ENCODE measurements at places on chromosomes 5 and 9.
A peak's percentile ranks its signal among the peaks of the same experiment; 100 is the strongest.

DNA sequence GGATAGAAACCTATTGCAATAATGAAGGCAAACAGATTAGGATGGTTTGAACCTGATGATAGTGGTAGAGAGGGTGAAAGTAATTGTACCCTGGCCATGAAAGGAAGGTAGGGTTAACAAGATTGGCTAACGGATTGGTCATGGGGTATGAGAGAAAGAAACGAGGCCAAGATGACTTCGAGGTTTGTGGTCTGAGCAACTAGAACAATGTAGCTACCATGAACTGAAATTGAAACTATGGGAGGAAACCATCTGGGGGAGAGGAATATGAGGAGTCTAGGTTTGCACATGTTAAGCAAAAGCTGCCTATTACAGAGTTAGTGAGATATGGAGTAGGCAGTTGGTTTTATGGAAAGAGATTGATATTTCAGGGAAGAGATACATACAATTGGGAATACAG, 406.0 kb downstream of the PRELID2 start:
- DNase-seq, result no peak

DNA sequence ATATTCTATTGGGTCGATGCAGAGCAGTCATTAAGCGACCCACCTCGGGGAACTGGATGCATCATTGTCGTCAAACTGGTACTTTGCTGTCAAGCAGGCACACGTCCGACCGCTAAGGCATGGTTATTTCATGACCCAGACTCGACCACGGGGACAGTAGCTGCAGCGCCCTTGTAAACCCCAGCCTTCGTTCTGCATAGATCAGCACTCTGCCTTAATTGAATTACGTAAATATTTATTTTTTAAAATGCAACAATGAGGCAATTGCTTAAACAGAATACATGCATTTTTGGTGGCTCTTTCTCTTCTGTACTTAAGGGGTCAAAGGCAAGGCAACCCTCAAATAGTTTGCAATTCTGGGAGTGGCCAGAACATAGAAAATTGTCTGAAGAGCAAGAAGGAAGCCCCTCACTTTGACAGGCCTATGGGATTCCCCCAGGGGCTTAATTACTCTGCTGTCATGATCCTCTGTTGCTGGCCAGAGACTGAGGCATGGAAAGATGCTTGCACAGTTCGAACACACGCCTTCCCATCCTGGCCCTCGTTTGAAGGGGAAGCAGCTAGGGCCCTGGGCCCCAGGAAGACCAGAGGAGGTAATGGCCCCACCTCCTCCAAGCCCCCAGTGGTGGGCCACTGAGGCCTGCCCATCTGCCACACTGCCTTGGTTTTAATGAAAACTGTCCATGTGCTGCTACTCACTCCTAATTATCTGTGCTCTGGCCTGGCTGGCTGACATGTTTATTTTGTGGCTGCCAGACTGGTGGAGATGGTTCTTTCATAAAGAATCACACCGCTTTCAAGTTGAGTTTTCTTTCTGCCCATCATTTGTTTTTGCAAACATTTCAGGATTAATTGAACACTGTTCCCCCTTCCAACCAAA, 169.7 kb upstream of the MAST4 start:
- DNase-seq, result no peak

DNA sequence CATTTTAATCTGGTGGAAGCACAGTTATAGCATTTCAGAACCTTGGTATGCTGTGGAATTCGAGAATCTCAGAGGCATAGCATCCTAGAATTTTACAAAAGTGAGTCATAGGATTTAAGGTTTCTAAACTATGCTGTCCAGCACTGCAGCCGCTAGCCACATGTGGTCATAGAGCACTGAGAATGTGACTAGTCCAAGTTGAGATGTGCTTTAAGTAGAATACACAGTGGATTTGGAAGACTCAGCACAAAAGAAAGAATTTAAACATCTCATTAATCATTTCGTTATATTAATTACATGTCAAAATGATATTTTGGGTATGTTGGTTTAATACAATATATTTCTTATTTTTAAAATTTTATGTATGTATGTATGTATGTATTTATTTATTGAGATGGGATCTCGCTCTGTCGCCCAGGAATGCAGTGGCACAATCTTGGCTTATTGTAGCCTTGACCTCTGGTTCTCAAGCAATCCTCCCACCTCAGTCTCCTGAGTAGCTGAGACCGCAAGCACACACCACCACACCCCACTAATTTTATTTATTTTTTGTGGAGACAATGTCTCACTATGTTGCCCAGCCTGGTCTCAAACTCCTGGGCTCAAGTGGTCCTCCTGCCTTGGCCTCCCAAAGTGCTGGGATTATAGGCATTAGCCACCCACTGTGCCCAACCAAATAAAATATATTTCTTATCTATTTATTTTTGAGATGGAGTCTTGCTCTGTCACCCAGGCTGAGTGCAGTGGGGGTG, 20.4 kb upstream of the RPS14 start:
- DNase-seq, result no peak

GRCh38 chr5:154107756-154108155, 69.0 kb downstream of the MFAP3 start:
- DNase-seq, result no peak

GRCh38 chr9:116585204-116585603, 101.9 kb upstream of the TRIM32 start:
- no peak for DNase-seq

DNA sequence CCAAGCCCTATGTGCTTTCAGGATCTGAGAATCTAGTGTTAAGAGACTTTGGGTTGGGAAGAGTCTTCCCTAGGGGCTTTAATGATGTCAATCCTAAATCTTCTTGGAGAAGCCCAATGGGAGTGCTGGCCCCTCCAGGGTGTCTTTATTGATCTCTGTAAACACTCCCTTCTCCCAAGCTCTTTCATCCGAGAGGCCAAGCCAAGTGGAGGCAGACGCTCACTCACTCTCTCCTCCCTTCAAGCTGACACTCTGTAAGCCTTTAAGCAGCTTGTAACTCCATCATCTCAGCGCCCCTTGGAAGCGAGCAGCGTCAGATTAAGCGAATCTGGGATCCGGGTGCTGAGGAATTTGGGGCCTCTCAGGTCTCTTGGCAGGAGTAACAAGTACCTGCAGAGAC, 37.7 kb downstream of the SPARC start:
- no peak for DNase-seq

DNA sequence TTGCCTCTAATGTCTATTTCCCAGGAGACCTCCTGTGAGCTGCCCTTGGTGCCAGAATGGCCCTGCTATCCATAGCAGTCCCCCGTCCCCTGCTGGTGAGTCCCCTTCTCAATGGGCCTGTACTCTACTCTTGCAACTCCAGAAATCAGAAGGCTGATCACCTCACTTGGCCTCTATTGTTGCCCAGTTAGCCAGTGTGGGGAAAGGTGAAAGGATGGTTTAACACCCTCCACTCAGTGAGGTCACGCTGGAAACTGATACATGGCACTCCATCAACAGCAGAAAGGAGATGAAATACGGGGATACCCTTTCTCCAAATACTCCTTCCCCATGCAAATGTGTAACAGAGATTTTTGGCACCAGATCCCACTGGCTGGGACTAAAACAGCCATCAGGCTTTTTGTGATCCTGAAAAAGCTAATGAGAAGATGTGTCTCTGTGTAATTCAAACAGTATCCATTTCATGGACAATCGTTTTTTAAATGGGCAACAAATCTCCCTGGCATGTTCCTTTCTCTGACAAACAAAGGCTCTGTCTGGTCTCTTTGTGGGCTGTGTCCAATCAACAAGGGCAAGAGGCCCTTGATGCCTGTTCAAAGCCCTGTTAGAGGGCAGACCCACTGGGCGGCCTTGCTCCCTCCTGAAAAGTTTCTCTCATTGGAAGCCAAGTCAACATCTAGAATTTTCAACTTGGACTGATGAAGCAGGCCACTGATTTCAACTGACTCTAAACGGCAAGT, 343.7 kb downstream of the SPOCK1 start:
- no peak for DNase-seq

DNA sequence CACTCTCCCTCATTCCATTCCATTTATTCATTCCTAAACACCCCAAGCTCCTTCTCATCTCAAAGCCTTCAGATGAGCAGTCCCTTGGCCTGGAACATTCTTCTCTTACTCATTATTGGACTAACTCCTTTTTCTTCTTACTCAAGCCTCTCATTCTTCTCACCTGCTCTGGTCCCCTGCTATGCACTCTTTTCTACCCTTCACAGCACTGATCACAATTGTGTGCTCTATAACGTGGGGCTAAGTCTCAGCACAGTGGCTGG, 212.4 kb downstream of the MAPKAP1 start:
- no peak for DNase-seq

GRCh38 chr5:148457183-148457620, 73.4 kb downstream of the FBXO38 start:
- DNase-seq, result peak; percentile 24

DNA sequence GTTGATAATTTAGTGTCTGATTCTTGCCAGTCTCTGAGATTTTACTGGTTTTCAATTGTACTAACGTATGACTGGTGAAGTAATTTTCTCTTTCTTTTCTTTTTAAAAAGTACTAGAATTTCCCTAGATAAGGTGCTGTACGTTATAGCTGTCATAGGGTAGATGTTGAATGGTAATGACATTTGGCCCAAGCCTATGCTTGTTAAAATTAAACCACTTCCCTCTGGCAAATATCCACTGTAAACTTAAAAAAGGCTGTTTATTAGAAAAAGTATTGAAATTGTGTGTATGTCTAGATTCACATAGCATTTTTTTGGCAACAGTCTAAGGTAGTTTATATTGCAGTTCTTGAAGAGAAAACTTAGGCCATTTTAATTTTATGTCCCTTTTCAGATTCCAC, 97.6 kb downstream of the NNT start:
- no peak for DNase-seq

- DNase-seq, result no peak
These were observed 41.3 kb upstream of the LPCAT1 start for GRCh38 chr5:1564824-1565736.
